ENCODE measurements at places on chromosomes 4 and X.

DNA sequence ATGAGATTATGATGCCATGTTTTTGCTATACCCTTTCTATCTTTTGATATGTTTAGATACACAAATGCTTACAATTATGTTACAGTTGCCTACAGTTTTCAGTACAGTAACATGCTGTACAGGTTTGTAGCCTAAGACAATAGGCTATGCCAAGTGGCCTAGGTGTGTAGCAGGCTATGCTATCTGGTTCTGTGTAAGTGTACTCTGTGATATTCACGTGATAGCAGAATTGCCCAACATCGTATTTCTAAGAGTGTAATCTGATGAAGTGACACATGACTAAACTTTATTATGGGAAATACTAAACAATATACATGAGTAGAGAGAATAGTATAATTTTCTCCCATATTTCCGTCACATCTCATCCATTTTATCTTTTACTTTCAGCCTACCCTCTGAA is 97.0 kb downstream of the CLDN22 start:
- H3K36me3 ChIP-seq = no peaks in the 10 kb centered on the region
- no peak overlapping the region for H3K4me3 ChIP-seq
- H3K4me1 ChIP-seq = no peaks in the 10 kb centered on the region

DNA sequence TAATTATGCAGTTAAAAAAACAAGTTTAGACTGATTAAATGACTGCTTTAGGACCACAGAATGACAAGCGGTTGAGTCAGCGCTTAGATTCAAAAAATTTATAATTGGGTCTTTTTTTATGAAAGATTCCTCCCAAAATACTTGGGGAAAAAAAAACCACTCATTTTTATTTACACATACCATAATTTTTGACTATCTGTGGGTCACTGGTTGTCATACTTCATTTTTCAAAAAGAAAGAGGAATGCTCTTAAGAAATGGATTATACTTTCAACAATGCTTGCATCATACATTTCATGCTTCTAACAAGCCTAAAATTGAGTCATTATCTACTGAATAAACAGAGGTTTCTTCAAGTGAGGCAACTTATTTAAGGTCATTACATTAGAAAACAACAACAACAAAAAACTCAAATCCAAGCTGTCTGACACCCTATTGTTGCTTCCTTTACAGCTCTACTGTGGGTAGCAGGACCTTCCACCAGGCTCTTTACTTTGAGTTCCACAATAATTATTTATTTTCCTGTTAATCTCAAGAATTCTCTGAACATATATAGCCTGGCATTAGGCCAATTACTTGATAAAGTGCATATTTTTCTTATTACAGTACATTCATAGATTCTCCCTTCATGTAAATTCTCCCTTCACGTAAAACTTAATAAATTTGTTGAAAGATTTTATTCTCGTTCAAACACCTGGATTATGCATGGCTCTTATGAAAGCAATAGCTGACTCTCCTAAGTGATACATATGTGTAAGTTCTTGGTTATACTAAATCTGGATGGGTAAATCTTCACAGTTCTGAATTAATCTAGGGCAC is 445.5 kb downstream of the PCDH10 start:
- H3K4me3 ChIP-seq = no peak overlapping the region
- H3K27me3 ChIP-seq = no peaks in the 10 kb centered on the region
- no peak for DNase-seq
- no peaks in the 10 kb centered on the region for H3K36me3 ChIP-seq
- no peaks in the 10 kb centered on the region for H3K4me1 ChIP-seq

DNA sequence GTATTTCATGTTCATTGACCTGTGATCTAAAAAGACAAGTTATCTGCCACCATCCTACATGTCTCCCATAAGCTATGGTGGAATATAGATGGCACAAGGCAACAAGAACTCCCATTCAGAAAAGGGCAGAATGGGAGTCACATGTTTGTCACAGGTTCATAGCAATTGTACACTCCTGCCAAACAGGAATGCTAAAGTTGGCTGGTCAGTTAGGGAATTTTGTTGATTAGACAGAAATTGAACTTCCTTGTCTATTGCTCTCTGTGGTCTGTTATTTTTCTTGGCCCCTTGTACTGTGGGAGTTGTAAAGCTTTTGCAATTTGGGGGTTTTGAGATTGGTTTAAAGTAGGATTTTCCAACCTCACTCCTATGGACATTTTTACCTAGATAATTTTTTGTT is 101.7 kb upstream of the SOD3 start:
- H3K4me3 ChIP-seq = no peak overlapping the region
- H3K27me3 ChIP-seq = no peaks in the 10 kb centered on the region
- no peak for DNase-seq
- H3K4me1 ChIP-seq = no peaks in the 10 kb centered on the region
- no peak overlapping the region for H3K27ac ChIP-seq

GRCh38 chr4:165763640-165764039 is 109.4 kb upstream of the TLL1 start:
- H3K27ac ChIP-seq = no peak overlapping the region
- DNase-seq = no peak
- H3K27me3 ChIP-seq = no peaks in the 10 kb centered on the region
- H3K36me3 ChIP-seq = no peaks in the 10 kb centered on the region

DNA sequence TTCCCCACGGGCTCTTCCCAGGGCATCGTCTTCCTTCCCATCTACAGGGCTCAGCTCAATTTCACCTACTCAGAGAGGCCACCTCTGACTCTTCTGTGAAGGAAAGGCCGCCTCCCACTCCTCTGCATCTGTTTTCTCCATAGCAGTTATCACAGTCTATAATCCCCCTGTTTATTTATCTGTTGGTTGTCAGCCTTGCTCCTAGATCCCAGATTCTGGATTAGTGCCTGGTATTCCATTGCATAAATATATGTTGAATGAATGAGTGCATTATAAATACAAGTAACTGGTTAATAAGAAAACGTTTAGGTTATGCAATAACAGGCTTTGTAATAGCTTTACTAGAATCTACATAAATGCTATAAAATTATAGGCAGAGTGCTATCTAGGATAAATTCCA is 52.9 kb downstream of the NSG1 start:
- H3K27me3 ChIP-seq = no peaks in the 10 kb centered on the region
- peaks cover 30% of the 10 kb centered on the region for H3K36me3 ChIP-seq
- no peak overlapping the region for H3K27ac ChIP-seq
- DNase-seq = no peak

DNA sequence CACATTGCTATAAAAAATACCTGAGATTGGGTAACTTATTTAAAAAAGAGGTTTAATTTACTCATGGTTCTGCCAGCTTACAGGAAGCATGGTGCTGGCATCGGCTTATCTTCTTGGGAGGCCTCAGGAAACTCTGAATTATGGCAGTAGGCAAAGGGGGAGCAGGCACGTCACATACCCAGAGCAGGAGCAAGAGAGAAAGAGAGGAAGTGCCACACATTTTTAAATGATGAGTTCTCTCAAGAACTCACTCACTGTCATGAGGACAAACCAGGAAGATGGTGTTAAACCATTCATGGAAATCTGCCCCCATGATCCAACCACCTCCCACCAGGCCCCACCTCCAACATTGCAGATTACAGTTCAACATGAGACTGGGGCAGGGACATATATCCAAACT is 10.0 kb upstream of the AFF1 start:
- H3K4me3 ChIP-seq = no peak overlapping the region
- H3K27ac ChIP-seq = no peak overlapping the region
- H3K27me3 ChIP-seq = no peaks in the 10 kb centered on the region
- H3K4me1 ChIP-seq = no peaks in the 10 kb centered on the region
- H3K36me3 ChIP-seq = no peaks in the 10 kb centered on the region

GRCh38 chrX:153983321-153983801 is 10.8 kb downstream of the TMEM187 start:
- H3K27ac ChIP-seq = no peak overlapping the region
- H3K36me3 ChIP-seq = no peaks in the 10 kb centered on the region
- no peaks in the 10 kb centered on the region for H3K27me3 ChIP-seq

DNA sequence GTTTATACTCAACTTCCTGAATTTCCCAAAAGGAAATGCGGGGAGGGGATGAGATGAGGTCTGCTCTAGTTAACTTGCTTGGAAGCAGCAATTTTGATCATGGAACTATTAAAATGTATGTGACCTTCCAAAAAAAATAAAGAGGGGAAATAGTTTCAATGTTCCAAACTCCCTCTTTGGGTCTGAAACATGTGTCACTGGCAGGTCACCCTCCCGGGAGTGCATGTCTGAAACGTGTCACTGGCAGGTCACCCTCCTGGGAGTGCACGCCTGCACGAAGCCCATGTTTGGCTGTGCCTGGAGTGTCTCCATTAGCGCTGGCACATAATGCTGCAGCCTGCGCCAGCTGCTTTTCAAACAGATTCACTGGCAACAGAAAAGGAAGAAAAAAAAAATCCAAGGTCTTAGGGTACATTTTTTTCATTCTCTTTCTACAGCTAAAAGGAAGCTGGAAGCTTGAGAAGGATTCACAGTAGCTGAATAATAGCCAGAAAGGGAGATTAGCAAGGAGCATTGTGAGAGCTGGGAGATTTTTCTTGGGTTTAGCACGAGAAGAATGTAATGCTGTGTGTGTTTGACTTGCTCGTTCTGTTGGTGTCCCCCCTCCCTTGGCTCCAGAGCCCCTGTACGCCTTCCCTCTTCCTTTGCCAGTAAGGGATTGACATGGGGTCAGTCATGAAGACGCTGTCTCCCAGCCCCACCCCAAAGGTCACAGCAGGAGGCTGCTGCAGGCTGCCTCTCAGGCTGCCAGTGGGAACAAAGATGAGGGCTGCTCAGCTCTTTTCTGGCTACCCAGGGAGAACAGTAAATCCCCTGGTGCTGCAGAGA is 39.2 kb upstream of the TLR3 start:
- peak; percentile 71 for DNase-seq
- H3K27me3 ChIP-seq = no peaks in the 10 kb centered on the region
- no peak overlapping the region for H3K4me3 ChIP-seq
- H3K27ac ChIP-seq = peak overlapping the region; percentile 65
- no peaks in the 10 kb centered on the region for H3K36me3 ChIP-seq

GRCh38 chr4:180422989-180423711 is 1820.1 kb upstream of the TENM3 start:
- no peak overlapping the region for H3K4me3 ChIP-seq
- no peak for DNase-seq

- no peaks in the 10 kb centered on the region for H3K36me3 ChIP-seq
- no peak overlapping the region for H3K27ac ChIP-seq
- H3K27me3 ChIP-seq = no peaks in the 10 kb centered on the region
- no peak for DNase-seq
- H3K4me3 ChIP-seq = no peak overlapping the region
These were observed 14.5 kb upstream of the EXOC1 start for GRCh38 chr4:55838952-55839351.

- no peak overlapping the region for H3K27ac ChIP-seq
- no peak overlapping the region for H3K4me3 ChIP-seq
- no peak for DNase-seq
- H3K27me3 ChIP-seq = no peaks in the 10 kb centered on the region
- no peaks in the 10 kb centered on the region for H3K36me3 ChIP-seq
These were observed 1008.8 kb downstream of the ADGRL3 start for GRCh38 chr4:62208921-62209320.

GRCh38 chr4:1854752-1855151 is 1.2 kb downstream of the LETM1 start:
- no peak for DNase-seq
- H3K4me3 ChIP-seq = peak overlapping the region; percentile 93
- peaks cover 13% of the 10 kb centered on the region for H3K4me1 ChIP-seq
- H3K36me3 ChIP-seq = no peaks in the 10 kb centered on the region

- H3K4me3 ChIP-seq = no peak overlapping the region
- no peak overlapping the region for H3K27ac ChIP-seq
- H3K36me3 ChIP-seq = no peaks in the 10 kb centered on the region
- no peaks in the 10 kb centered on the region for H3K4me1 ChIP-seq
- H3K27me3 ChIP-seq = no peaks in the 10 kb centered on the region
- peak; percentile 25 for DNase-seq
These were observed 100.0 kb downstream of the HMX1 start for GRCh38 chr4:8771666-8772065.

GRCh38 chr4:27009539-27009938 is 148.9 kb downstream of the STIM2 start:
- DNase-seq = no peak
- H3K36me3 ChIP-seq = peaks cover 14% of the 10 kb centered on the region
- H3K27me3 ChIP-seq = no peaks in the 10 kb centered on the region
- H3K4me1 ChIP-seq = peaks cover 30% of the 10 kb centered on the region
- H3K4me3 ChIP-seq = no peak overlapping the region
- no peak overlapping the region for H3K27ac ChIP-seq

All from upper lobe of right lung (tissue), 1 donor.